ENCODE measurements at places on chromosomes 2 and 18. TPM values are rescaled to one million over a fixed set of nuclear protein-coding genes. Genes with fewer than 3 reads are reported as not detected.

GRCh38 chr2:85053802-85054201 lies 79.4 kb upstream of the TCF7L1 start:
- DNase-seq, result no peak

DNA sequence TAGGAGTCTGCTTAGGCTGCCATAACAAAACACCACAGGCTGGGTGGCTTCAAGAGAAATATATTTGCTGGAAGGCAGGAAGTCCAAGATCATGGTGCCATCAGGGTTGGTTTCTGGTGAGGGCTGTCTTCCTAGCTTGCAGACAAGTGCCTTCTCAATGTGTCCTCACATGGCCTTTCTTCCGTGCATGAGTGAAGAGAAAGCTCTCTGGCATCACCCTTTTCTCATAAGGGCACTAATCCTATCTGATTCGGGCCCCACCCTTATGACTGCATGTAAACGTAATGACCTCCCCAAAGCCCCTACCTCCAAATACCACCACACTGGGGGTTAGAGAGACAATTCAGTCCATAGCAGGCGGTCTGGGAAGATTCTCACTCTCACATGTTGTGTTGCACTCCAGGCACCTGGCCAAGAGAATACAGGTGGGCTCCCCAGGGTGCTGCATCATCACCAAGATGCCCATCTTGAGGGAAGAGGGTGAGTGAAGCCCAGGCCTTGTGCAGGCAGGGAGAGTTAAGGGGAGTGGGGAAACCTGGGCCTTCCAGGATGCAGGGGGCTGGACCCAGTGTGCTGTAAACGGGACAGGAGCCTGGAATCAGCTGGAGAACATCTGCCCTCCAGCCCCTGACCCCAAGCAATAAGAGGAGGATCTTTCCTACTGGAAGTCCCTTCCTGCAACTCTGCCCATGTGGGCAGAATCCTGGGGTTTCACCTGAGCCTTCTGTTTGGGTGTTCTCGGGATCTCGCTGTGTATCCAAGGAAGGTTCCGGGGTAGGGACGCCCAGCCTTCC lies 10.2 kb downstream of the CATIP start:
- no peak for DNase-seq

DNA sequence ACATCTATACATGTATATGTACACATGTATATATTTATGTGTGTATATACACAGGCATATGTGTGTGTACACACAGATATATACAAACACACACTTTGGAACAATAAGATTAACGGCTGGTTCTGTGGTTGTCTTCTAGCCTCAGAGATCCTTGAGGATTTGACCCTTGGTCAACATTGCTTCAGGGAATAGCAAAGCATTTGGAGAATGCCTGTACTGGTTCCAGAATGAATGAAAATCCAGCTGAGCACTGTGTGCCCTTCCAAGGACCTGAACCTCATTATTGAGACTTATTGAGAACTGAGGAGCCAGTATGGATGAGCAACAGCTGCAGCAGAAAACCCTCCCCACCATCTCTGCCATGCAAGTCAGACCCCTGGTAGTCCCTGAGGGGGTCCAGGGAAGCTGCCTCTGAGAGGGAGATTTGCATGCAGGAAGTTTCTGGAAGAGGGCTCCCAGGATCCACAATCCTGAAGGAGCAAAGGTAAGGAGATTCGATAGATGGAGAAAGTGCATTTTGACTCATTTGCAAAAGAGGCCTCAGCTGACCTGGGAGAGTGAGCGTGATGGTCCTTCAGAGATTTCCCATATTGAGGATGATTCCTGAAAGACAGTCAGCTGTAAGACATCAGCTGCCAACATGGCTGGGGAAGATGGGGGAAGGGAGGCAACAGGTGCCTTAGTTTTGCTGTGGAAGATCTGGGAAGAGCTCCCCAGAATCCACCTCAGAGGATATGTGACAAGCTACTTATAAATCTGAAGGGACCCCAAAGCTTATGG lies 166.6 kb upstream of the NCKAP5 start:
- DNase-seq, result no peak

PPP1CB gene
- total RNA-seq, result 67.6 TPM

GRCh38 chr2:98778741-98779483 lies 48.0 kb upstream of the MGAT4A start:
- no peak for DNase-seq

- no peak for DNase-seq
Measured at GRCh38 chr2:152825834-152826233, 107.4 kb downstream of the ARL6IP6 start.

LCT gene
- total RNA-seq, result not detected

KATNAL2 gene
- 20.2 TPM for total RNA-seq

DNA sequence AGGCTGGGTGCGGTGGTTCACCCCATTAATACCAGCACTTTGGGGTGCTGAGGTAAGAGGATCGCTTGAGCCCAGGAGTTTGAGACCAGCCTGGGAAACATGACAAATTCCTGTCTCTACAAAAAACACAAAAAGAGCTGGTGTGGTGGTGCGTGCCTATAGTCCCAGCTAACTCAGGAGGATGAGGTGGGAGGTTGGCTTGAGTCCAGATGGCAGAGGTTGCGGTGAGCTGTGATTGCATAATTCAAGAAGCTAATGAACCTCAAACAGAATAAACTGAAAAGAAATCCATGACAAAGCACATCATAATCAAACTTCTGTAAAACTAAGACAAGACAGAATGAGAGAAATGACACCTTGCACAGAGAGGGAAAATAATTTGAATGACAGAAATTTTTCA lies 54.8 kb downstream of the SEMA4F start:
- no peak for DNase-seq

- no peak for DNase-seq
Measured at GRCh38 chr2:21268878-21269224, 145.1 kb downstream of the TDRD15 start.

DNA sequence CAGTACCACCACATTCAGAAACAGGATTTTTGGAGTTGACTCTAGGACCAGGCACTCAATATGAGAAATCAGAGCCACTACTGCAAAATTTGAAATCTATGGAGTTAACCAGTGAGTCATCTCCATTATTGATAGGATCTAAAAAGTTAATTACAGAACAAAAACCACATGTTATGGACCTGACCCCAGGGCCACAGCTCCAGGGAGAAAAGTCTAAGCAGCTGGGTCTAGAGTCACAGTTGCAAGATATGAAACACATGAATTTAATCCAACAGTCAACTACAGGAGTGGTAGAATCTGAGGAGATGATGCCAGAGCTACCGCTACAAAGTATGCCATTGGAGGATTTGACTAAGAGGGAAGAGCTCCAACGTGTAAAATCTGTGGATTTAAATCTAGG lies 13.4 kb upstream of the ZNF512 start:
- DNase-seq, result no peak

FAHD2A gene
- total RNA-seq, result 37.1 TPM

LRP1B gene
- 0.26 TPM for total RNA-seq

CTNNA2 gene
- total RNA-seq, result 2.6 TPM

DNA sequence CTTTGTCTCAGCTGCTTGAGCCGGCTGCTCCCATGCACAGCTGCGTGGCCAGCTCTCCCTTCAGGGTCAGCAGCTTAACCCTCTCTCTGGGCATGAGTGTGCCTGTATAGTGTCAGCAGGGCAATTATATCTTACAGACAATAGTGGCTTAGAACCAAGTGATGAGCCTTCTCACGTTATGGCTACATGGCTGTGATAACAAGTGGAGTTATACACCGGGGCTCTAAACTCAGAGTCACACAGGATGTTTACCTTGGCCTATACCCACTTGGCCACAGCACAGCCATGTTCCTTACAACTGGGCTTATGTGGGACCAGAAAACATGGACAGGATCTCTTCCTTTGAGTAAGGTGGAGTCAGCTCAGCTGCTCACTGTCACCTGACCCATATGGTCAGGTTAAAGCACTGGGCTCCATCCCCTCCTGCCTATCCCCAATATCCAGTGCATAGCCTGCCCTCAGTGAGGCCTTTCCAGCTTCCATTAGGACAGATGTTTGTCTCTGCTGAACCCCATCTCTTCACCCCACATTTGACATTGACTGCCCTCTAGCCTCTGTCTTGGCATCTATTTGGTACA lies 294.2 kb upstream of the NCKAP5 start:
- DNase-seq, result no peak

DNA sequence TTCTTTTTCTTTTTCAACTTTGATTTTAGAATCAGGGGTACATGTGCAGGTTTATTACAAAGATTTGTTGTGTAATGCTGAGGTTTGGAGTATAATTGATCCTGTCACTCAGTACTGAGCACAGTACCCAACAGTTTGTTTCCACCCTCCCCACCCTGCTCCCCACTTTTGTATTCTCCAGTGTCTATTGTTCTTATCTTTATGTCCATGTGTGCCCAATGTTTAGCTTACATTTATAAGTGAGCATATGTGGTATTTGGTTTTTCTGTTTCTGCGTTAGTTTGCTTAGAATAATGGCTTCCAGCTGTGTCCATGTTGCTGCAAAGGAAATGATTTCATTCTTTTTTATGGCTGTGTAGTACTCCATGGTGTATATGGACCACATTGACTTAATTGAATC lies 43.1 kb downstream of the RDH14 start:
- no peak for DNase-seq

LBX2 gene
- total RNA-seq, result 0.11 TPM

GRCh38 chr2:177748360-177748759 lies 324.2 kb downstream of the PDE11A start:
- DNase-seq, result no peak

DNA sequence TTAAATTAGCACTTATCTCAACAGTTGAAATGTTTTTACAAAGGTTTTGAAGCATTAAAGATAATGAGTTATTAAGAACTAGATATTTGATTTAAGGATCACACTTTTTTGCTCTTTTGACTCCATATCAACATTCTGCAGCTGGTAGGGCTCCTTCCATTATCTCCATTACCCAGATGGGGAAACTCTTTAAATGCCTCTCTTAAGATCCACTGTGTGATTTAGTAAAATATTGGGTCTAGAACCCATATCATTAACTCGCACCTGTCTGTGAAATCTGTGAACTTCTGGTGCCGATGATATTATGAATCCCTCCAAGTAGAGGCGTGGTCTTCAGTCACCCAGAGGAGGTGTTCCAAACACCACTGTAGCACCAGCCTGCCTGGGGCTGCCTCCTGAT lies 466.2 kb downstream of the TSN start:
- DNase-seq, result no peak

GRCh38 chr18:61471541-61471940 lies 138.3 kb downstream of the CDH20 start:
- no peak for DNase-seq

- DNase-seq, result peak; percentile 5
Measured at GRCh38 chr18:40878371-40878770, 1076.7 kb upstream of the PIK3C3 start.

DNA sequence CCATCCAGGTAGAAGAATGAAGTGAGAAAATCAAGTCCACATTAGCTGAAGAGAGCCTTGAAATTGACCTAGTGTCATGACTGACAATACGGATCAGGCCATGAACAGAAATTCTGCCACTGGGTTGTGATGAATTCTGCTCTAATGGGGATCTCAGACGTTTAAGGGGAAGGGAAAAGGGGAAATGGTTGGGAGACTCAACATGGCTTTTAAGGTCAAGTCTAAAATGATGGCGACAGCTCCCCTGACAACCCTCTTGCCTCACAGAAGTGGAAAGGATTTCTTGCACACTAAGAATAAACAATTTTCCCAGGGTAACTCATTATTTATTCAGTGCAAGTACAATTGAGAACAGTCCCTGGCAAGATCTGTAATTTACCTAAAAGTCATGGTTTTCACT lies 302.5 kb upstream of the ACVR2A start:
- DNase-seq, result no peak

DNA sequence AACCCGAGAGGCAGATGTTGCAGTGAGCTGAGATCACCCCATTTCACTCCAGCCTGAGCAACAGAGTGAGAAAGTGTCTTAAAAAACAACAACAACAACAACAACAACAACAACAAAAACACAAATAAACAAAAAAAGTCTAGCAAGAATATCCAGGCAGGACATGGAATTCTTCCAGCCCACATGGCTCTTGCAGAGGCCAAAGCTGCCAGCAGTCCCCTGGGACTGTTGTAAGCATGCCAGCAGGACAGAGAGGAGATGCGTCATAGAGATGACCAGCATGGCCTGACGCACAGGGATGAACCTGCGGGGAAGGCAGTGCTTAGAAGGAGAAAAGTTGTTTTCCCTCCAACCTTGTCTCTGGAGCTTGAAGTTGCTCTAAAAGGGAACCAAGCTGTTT lies 182.3 kb upstream of the PGAP1 start:
- DNase-seq, result no peak

DNA sequence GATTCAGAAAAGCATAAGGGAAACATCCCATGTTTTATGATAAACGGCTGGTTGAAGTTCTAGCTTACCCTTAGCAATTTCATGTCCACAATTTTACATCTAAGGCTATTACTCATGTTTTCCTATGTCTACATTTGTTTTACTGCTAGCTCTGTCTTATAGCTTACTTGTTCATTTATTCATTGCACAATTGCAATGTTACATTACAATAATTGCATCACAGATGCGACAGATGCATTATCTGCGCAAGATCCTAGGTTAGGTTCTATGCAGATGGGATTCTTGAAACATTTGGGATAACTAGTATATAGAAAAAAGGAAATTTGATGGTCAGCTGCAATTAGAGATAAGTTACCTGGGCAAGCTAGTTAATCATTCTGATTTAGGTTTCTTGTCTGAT lies 108.4 kb downstream of the ARHGAP28 start:
- no peak for DNase-seq

LRRC30 gene
- total RNA-seq, result not detected

DNA sequence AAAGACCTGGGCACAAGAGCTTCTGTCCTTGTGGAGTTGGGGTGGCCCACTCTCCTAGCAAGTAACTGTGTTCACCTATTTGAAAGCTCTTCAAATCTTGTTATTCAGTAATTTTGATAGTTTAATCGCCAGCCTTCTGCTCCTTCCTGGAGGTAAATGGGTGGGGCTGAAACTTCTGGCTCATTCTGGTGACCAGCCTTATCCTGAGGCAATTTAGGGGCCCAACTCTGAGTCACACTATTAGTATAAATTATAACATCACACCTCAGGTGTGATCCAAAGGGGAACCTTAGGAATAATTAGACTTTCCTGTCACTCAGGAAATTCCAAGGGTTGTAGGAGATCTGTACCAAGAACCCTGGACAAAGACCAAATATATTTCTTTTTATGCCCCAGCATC lies 255.8 kb upstream of the RGPD4 start:
- DNase-seq, result no peak

RFTN2 gene
- total RNA-seq, result 3.4 TPM

GRCh38 chr18:74373428-74373827 lies 57.8 kb downstream of the C18orf63 start:
- no peak for DNase-seq

DNA sequence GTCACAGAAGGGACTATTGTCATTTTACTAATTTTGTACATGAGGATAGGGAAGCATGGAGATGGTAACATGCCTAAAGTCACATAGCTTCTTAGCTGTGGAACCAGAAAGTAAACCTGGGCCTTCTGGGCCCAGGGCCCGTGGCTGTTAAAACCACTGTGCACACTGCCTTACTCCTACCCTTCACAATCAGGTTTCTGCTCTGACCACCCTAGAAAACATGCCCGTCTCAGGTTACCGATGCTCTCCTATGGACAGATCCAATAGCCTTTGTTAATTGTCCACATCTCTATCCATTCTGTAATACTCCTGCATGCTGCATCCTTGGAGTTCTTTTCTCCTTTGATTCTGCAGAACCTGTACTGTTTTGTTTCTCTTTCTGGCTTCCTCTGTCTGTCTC lies 79.0 kb upstream of the TACR1 start:
- no peak for DNase-seq

- DNase-seq, result no peak
Measured at GRCh38 chr2:68769586-68770270, 35.1 kb downstream of the ARHGAP25 start.

SERPINB10 gene
- not detected for total RNA-seq

CPS1 gene
- 6.3 TPM for total RNA-seq
